ENCODE measurements at places on chromosomes 11 and 22.
A peak's percentile ranks its signal among the peaks of the same experiment; 100 is the strongest.

- H3K27me3 ChIP-seq = no peaks in the 10 kb centered on the region
- H3K4me3 ChIP-seq = no peak overlapping the region
- H3K36me3 ChIP-seq = no peaks in the 10 kb centered on the region
- H3K27ac ChIP-seq = no peak overlapping the region
- H3K4me1 ChIP-seq = peaks cover 15% of the 10 kb centered on the region
These were observed 34.6 kb downstream of the PTPRJ start for GRCh38 chr11:48014917-48015316.

DNA sequence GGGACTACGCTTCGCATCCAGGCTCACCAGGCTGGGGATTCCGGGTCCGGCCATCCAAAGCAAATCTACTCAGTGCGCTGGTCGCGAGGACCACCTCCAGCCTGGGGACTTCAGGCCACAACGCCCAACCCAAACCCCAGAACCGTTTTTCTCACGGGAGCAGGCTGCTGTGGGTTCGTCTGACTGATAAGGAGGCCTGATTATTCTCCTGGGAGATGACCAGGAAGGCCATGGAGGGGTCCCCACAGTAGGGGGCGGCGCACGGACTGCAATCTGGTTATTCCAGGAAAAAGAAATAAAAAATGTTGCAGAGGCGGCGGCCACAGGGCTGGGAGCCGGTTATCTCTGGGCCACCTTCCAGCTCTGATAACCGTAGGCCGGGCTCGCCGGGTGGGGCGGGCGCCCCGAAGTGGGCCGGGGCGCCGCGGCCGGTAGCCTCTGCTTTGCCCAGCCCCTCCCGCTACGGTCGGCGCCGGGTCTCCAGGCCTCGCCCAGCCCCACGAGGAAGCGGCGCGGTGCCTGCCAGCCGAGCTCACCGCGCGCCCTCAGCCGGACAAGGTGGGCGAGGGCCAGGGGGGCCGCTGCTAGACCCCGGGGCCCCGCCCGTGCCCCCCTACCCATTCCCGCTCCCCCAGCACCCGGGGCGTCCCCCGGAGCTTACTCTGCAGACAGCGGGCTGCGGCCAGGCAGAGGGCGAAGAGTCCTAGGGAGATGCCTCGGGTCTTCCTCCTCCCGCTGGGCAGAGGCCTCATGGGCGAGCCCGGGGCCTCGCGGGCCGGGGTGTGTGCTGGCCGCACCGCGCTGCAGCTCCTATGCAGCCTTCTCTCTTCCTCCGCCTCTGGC lies 446 bp downstream of the VSTM5 start:
- H3K4me1 ChIP-seq = peaks cover 3% of the 10 kb centered on the region
- peak overlapping the region; percentile 69 for H3K4me3 ChIP-seq
- peak overlapping the region; percentile 29 for H3K27ac ChIP-seq
- no peaks in the 10 kb centered on the region for H3K36me3 ChIP-seq
- DNase-seq = no peak
- no peaks in the 10 kb centered on the region for H3K27me3 ChIP-seq

DNA sequence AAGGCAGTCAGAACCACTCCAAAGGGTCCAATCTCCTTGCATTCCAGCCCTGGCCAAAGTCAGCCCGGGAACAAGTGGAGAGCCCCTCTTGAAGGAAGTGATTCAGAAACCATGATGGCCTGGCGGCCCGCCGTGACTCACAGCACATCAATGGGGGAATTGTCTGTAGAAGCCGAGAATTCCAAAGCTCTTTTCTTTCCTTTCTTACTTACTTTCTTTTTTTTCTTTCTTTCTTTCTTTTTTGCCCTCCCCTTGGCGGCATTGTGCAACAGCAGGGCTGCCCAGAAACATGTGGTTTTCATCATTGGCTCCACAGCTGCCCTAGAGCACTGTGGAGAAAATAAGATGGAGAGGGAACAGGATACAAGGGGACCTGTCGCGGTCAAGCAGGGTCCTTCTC lies 140.2 kb upstream of the TIMP3 start:
- H3K27ac ChIP-seq = no peak overlapping the region
- peak; percentile 27 for DNase-seq
- no peaks in the 10 kb centered on the region for H3K4me1 ChIP-seq
- H3K4me3 ChIP-seq = no peak overlapping the region
- H3K36me3 ChIP-seq = no peaks in the 10 kb centered on the region

DNA sequence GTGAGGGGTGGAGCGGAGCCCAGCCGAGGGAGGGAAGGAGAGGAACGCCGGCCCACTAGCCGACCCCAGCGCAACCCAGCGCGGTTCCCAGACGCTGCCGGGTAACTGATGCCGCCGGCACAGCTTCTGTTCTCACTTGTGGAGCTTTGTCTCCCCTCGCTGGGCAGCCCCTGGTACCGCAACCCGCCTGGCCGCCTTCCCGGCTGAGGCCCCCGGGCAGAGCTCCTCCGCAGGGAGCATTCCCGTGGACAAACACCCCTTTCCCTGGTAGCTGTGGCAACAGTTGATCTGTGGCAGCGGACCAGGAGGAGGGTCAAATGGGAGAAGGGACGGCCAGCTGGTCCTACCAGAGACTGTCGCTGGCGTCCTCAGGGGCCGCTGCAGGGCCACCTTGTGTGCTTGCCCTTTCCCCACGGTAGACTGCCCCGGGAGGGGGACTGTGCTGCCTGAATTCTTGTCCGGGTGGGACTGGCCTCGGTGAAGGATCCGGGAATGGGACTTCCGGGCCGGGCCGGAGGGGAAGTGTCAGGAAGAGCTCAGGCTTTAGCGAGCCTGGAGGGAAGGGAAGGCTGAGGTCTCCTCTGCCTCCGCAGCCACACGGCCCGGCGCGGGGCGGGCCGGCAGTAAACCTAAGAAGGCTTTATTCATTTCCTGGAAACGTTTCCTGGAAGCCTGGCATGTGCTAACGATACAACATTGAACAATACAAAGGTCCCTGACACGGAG lies 468.0 kb downstream of the OPCML start:
- no peaks in the 10 kb centered on the region for H3K36me3 ChIP-seq
- H3K27me3 ChIP-seq = no peaks in the 10 kb centered on the region
- no peaks in the 10 kb centered on the region for H3K4me1 ChIP-seq
- peak; percentile 69 for DNase-seq

DNA sequence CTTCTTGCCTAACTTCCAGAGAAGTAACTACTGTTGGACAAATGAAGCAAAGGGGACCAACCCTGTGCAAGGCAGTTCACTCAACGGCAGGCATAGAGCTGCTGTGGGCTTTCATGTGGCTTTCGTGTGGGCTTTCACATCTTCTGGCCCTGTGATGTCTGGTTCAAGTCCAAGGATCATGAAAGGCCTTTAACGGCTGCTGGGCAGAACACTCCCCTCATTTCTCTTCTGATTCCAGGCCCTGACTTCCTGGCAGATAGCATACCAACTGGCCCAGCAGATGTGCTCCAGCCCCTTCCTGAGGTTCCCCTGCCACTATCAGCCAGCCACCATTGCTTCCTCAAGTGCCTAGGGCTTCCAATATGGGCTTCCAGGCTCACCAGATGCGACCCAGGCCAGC lies 28.7 kb upstream of the CTR9 start:
- no peak overlapping the region for H3K27ac ChIP-seq
- no peaks in the 10 kb centered on the region for H3K4me1 ChIP-seq
- H3K4me3 ChIP-seq = no peak overlapping the region

DNA sequence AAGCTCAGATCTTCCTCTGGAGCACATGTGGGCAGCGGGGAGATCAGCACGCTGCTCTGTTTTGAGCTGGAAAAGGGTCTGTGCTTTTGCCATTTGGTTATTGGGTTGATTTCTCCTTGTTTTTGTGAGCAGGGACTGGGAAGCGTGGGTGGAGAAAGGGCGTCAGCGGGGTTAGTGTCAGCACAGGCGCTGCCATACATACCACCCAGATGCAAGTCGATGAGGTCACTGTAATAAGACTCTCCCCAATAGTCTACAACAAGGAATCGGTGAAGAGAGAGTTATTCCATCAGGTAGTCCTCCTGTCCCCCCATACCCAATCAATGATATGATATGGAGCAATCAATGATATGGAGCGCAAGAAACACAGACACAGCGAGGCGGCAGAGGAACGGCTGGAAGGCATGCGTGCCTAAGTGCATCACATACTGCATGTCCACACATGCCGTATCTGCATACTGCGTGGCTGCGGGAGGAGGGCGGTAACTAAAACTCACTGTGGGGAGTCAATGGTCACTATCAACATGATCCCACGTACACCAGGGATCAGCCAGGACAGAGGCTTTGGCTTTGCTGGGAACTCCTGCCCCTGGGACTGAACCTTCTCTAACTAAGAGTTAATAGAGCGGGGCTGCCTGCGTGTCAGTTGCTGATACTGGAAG lies 29.5 kb upstream of the BID start:
- H3K36me3 ChIP-seq = peaks cover 37% of the 10 kb centered on the region
- H3K27me3 ChIP-seq = no peaks in the 10 kb centered on the region
- no peak overlapping the region for H3K27ac ChIP-seq
- no peak for DNase-seq
- no peak overlapping the region for H3K4me3 ChIP-seq

DNA sequence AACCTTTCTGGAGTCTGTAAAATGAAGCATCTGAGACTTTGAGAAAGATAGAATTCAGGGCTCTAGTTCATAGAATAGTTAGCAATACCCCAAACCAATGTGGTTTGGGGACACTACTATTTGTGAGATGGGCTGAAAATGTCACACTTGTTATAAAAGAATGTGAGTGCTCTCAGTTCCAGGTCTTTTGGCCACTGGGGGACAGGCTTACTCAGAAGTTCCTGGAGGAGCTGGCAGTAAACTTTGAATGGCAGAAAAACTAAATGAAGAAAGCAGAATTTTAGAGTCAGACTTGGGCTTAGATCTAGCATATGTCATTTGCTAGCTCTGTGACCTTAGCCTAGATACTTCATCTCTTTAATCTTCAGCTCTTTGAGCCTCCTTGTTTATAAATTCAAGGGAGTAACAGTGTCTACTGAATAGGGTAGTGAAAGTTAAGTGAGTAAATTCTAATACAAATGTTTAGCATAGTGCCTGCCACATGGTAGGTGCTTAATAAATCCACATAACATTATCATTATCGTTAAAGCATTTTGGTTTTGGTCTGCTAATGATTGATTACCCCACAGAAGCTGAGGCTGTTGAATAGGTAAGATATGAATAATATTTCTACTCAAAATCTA lies 3.7 kb downstream of the LYVE1 start:
- peak; percentile 65 for DNase-seq
- no peak overlapping the region for H3K4me3 ChIP-seq
- H3K27me3 ChIP-seq = no peaks in the 10 kb centered on the region
- H3K4me1 ChIP-seq = peaks cover 18% of the 10 kb centered on the region
- H3K36me3 ChIP-seq = no peaks in the 10 kb centered on the region

Data from adrenal gland (tissue), 19 donors.